T-helper 1 cell (primary cell): ENCODE measurements at places on chromosomes 2 and 18.

- DNase-seq = peak; percentile 60
Measured at GRCh38 chr2:70647873-70648481, 94.4 kb upstream of the TGFA start.

DNA sequence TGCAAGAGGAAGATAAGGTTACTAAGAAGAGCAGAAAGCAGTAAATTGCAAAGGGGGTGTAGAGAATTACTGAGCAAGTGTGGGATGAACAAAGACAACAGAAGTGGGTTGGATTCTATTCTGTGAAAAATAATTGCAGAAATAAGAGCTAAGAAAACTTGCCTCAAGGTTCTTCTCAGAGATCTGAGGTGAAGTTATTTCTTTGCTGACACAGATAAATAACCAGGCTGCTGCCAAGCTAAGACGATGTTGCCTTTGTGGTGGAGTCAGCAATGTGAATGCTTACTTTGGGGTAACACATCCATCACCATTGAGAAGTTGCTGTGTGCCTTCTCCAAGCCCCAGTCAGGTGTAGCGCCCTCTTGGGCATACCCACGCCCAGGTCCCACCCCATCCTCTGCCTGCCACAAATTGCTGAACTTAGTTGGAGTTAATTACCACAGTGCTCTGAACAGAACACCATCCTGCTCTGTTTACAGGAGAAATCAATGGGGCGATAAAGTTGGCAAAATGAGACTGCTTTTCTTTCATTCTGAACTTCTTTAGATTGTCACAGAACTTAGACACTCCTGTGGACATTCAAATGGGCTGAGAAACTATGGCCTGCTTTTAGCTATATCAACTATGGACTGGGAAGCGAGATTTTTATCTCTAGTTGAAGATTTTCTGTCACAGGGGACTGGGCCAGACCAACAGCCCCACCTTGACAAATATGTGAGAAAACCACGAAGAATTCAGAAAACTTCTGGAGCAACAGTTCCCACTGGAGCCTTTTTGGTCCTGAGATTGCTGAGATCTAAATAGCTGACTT is 283.6 kb downstream of the TMX3 start:
- DNase-seq = no peak

GRCh38 chr2:198691236-198691635 is 766.5 kb downstream of the SATB2 start:
- no peak for DNase-seq

DNA sequence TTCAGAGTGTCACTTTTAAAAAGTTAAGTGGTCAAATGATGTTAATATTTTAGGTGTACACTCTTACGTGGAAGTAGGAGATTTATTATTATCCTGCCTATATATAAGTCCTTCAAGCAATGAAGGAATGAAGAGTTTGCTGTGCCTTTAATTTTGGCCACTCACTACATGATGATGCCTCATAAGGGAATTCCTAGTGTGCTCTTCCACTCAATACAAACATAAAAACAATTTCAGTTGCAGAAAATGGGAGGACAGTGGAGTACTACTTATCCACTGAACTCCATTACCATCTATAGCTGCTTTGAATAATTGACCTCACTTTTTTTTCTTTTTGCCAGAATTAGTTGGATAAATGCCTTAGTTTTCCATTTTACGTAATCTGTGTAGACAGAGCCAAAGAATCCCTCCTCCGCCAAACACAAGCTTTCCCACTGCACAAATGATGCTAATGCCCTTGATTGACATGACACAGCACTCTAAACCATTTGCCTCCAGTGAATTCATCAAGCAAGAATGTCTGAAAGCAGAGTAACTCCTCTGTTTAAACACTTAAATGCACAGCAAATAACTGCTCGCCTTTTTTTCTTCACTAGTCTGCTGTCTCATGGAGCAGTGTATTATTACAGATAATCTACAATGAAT is 751.1 kb upstream of the FANCL start:
- DNase-seq = no peak

- DNase-seq = peak; percentile 22
Measured at GRCh38 chr18:8754995-8755960, 49.9 kb downstream of the MTCL1 start.

- DNase-seq = no peak
Measured at GRCh38 chr2:174343623-174344455, 9.1 kb downstream of the SP9 start.

- DNase-seq = no peak
Measured at GRCh38 chr2:68767996-68768395, 33.4 kb downstream of the ARHGAP25 start.

DNA sequence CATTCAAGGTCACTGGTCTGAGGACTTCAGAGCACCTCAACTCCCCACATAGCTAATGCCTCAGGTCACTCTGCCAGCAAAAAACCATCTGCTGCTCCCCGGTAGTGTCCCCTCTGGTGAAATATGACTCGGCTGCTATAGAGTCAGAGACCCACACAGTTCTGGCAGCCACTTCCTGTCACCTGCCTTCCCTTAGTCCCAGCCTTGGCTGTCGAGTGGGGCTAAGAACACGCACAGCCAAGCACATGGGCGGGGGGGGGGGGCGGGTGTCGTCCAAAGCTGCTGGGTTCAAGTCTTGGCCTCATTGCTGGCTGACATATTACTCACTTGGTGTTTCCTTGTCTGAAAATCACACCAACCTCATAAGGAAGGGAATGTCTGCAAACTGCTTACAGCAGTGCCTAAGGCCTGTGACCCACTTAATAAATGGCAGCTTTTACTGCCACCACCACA is 37.5 kb downstream of the POLR1A start:
- DNase-seq = peak; percentile 62

DNA sequence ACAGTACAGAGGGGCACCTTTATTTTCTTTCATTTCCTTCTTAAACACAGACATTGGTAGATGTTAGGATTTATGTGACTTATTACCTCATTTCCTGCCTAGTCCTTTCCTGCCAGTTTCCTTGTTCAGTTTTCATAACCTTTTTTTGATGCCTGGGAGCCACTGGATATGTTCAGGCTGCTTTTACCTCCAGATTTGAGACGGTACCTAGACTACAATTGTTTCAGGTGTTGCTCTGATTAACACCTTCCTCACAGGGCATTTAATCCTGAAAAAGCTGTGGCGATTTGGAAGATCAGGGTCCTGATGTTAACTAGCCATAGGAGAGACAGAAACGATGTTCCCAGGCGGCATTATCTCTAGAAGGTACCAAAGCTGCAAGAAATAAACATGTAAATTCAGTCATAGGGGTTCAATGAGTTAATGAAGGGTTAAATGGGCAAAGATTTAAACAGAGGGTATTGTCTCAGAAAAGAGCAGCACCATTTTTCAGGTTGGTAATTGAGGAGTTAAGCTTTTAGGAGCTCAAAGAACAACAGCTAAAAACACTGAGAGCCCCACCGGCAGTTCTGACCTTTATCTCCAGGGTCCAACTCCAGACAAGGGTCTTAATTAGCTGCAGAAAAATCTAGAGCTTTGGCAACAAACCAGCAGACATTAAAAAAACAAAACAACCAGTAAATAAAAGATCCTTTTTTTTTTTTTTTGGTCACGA is 93.3 kb downstream of the HRH4 start:
- DNase-seq = no peak

GRCh38 chr2:38181806-38182491 is 106.0 kb upstream of the CYP1B1 start:
- no peak for DNase-seq

GRCh38 chr2:51903728-51904127 is 871.8 kb upstream of the NRXN1 start:
- DNase-seq = no peak

DNA sequence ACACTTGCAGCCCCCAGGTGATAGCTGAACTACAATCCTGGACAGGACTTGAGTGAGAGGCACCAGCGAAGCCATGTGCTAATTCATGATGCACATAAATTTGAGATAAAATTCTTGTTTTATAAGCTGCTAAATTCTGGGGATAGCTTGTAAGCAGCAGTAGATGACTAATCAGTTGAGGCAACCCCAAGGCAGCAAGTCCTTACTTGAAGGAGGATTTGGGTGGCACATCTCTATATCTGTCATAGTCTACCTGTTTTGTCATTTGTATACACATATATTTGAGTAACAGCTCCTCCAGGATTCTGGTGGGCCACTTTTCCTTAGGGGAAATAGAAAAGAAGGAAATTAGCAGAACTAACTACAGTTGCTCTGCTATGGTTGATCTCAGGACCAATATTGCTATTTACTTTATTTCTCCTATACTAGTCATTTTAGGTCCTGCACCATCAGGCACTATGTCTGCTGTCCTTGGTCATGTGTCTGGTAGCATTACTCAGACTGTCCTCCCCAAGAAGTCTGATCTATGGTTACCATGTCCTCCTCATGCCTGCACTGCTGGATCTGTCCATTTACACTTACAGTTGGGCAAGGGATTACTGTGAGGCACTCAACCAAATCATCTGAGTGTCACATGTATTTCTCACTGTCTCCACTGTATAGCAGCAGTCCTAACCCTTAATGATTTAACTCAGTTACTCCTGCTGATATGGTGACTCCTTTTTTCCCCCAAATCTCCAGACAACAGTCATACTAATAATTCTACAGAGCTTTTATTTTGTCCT is 436.0 kb upstream of the CWC22 start:
- DNase-seq = no peak

DNA sequence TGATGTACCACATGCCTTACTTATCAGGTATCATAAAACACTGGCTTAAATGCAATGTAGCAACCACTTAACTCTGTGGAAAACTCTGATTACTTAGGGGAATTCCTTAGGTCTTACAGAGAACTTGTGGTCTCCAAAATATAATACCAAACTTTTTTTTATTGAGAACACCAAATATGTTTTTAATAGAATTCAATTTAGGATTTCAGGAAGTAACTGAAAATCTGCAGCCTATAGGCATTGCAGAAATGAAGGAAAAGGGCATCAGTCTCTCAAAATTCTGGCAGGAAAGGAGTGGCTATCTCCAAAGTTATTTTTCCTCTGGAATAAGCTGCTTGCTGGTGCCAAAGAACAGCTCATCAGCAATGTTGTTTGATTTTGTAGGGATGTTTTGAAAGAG is 105.3 kb upstream of the UGP2 start:
- no peak for DNase-seq

GRCh38 chr2:50111067-50111466 is 920.9 kb downstream of the NRXN1 start:
- no peak for DNase-seq

DNA sequence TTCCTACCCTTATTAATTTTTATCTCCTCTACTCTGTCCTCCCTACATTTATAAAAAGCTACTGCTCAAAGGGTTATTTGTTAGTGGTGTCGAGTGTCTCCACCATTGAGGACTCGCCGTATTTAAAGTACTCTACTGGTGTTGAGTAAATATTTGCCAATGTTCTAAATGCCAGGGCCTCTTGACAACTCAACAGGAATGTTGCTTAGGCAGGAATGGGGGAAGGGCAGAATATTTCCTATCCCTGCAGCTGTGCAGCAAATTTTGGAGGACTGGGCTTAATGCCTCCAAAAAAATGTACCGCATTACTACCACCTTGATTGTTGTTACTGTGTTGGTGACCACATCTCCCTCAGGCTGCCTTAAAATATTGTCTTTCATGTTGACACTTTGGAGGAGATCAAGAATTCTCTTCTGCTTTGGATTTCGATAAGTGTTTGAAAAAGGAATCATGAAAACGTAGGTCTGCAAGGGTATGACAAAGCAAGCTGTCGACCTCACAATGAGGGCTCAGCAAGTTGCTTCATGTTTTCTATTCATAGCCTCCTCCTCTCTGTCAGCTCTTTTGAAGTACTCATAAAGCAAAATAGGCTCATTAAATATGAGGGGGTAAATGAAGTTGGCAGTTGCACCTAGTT is 84.3 kb downstream of the EFEMP1 start:
- no peak for DNase-seq

GRCh38 chr2:19857100-19857499 is 44.7 kb downstream of the TTC32 start:
- no peak for DNase-seq

GRCh38 chr2:98649992-98650375 is 41.6 kb downstream of the UNC50 start:
- no peak for DNase-seq

- DNase-seq = peak; percentile 83
Measured at GRCh38 chr2:32010670-32011484, at the start of gene MEMO1. Gene MEMO1, minus strand, starts transcription at chr2:32011008. Its CDS starts 761 bp downstream, at chr2:32010247.

GRCh38 chr2:7672685-7673071 is 755.5 kb downstream of the RNF144A start:
- no peak for DNase-seq

GRCh38 chr2:230692760-230693159 is 19.9 kb upstream of the CAB39 start:
- no peak for DNase-seq

- DNase-seq = no peak
Measured at GRCh38 chr2:22623620-22624019, 761.4 kb upstream of the KLHL29 start.

DNA sequence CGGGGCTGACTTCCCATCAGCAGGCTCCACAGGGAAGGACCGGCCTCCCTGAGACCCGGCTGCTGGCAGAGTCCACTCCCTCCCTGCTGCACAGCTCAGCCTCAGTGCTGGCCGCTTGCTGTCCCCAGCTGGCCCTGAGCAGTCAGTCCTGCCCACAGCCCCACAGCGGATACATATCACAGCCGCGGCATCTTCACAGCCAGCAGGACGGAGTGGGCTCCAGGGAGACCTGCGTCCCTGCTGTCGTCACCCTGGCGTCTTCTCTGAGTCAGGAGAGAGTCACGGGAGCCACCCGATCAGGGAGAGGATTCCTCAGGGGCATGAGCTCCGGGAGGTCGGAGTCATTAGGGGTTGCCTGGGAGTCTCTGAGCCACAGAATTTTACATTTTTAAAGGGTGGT is 13.1 kb upstream of the SNTG2 start:
- DNase-seq = no peak

DNA sequence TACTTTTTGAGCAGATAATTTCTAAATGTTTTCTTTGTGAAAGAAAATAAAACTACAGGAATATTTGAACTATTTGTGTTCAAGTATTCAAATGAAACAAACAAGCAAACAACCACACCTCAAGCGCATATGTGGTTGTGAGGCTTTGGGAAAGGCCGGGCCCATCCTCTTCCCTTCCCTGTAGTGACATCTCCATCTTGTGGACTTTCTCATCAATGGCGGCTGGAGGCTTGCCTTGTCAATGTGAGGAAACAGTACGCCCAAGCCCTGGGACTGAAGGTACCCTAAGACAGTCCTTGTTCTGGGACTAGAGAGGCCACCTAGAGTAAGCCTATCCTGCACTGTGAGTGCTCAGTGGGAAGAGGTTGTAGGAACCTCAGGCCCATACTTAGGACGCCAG is 166.8 kb downstream of the TPGS2 start:
- DNase-seq = no peak

GRCh38 chr18:59918320-59918755 is 18.5 kb downstream of the PMAIP1 start:
- no peak for DNase-seq
